Nucleus accumbens (tissue), 56 donors: ENCODE measurements at places on chromosomes 1 and 21.

GRCh38 chr1:5333291-5333690, 658.9 kb downstream of the NPHP4 start:
- DNase-seq, result no peak

GRCh38 chr21:36821032-36821299, 122.1 kb downstream of the SIM2 start:
- DNase-seq, result no peak

GRCh38 chr21:45333583-45334121, 46.0 kb upstream of the POFUT2 start:
- no peak for DNase-seq

- DNase-seq, result no peak
These were observed 24.5 kb downstream of the KIAA0319L start for GRCh38 chr1:35532497-35533223.

- no peak for DNase-seq
These were observed 56.1 kb downstream of the EYA3 start for GRCh38 chr1:28032281-28032680.

GRCh38 chr1:180288940-180289339, 58.9 kb downstream of the LHX4 start:
- no peak for DNase-seq

GRCh38 chr1:109248797-109249629, at the start of gene CELSR2:
Gene CELSR2 (plus strand): TSS chr1:109249539. CDS start chr1:109250080, 541 bp downstream.
- no peak for DNase-seq

DNA sequence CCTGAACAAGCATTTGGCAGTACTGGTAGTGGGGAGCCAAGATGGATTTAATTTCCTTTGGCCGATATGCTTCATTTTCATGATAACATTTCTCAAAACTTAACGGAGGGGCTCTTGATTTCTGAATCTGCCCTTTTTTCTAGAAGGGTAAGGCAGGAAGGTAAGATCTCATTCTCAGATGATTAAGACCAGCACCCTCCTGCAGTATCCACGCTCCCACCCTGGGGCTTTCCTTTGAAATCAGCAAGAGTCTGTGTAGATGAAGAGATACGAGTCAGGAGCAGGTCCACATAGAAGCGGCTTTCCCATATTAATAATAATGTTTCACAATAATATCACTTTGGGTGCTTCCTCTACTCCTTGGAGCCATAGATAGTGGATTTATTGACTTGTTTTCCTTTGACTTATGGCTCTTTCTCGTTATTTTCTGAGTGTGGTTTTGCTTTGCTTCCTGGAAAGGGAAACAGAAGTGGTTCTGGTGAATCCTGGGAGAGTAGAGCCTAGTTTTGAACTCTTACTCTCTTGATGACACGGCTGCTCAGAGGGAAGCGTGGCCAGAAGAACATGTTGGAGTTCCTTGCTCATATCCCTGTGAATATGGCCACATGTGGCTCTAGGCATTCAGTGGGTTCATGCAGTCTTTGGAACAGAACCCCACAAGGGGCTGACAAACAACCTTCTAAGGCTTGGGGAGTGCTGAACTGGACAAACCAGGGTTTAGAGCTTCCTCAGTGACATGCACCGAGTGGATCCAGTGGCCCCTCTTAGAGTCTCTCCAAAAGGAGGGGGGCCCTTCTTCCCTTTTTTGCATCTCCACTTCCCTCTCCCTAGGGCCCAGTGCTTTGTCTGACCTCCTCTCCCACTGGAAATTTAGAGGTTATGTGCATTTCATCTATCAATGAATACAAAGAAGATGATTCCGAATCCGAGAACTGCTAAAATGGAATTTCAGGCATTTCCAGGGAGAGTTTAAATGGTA, 195.7 kb downstream of the DYRK1A start:
- DNase-seq, result no peak

- DNase-seq, result no peak
These were observed 83.2 kb upstream of the PBX1 start for GRCh38 chr1:164475834-164476233.

DNA sequence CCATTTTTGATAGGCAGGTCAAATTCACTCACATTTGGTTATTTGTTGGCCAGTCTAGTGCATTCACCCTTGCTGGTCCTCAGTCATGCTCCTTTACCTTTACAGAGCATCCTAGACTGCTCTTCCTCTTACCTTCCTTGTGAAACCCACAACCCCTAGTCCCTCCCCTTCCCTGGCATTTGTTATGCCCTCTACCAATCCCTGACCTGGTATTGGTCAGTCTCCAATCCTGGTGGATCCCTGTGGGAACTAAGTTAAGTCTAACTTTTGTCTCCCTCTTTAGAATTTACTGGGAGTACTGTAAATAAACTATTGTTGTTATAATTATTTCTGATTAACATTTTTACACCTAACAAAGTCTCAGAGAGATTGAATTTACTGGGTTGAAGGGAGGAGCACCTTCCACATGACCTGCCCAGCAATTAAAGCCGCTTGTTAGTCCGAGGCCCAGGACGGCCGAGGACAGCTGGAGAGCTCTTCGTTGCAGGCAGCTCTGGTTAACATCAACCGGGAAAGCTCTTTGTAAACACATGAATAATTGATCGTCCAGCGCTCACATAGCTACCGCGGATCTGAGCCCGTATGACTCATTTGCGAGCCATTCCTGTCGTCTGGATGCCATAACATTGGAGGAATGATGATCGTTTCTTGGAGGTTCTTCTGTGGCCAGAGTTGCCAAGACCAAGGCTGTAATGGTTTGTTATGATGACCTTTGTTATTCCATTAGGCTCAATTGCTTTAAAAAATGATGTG, 31.9 kb downstream of the MTARC1 start:
- DNase-seq, result no peak

- no peak for DNase-seq
These were observed 33.1 kb upstream of the LBR start for GRCh38 chr1:225460737-225461532.

DNA sequence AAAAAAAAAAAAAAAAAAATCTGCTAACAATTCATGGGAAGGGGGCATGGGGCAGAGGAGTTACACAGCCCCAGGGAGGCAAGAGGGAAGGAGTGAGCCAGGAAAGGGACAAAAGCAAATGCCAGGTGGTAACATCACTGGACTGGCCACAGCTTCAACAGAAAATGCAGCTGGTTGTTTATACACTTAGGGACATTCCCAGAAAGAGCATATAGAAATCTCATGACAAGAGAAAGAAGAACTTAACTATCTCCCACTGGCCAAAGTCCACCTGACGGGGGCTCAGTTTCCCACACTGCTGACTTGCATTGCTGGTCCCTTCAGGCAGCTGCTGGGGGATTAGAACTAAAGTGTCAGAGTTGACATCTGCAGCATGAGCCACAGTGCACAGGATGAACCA, 14.8 kb downstream of the IL12RB2 start:
- DNase-seq, result no peak

GRCh38 chr1:2940178-2940577, 81.1 kb upstream of the ACTRT2 start:
- no peak for DNase-seq

DNA sequence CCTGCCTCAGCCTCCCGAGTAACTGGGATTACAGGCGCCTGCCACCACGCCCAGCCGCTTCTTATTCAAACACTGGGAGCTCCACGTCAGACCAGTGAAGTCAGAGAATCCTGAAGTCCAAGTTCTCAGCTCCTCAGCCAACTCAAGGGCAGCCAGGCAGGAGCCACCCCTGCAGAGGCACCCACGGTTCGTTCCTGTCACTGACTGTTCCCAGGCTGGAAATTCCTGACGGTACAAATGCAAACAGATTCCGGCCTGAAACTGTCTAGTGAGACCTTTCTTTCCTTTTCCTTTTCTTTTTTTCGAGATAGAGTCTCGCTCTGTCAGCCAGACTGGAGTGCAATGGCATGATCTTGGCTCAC, 11.7 kb downstream of the SLC35E2B start:
- no peak for DNase-seq

GRCh38 chr21:28016571-28016970, 976.1 kb downstream of the LTN1 start:
- DNase-seq, result no peak

GRCh38 chr1:153545067-153546055, at the start of gene S100A4:
Gene S100A4 (minus strand): TSS chr1:153545806. CDS start chr1:153544794, 1,012 bp downstream.
- DNase-seq, result peak; percentile 54

- DNase-seq, result no peak
These were observed 35.1 kb downstream of the GPA33 start for GRCh38 chr1:167054946-167055630.

DNA sequence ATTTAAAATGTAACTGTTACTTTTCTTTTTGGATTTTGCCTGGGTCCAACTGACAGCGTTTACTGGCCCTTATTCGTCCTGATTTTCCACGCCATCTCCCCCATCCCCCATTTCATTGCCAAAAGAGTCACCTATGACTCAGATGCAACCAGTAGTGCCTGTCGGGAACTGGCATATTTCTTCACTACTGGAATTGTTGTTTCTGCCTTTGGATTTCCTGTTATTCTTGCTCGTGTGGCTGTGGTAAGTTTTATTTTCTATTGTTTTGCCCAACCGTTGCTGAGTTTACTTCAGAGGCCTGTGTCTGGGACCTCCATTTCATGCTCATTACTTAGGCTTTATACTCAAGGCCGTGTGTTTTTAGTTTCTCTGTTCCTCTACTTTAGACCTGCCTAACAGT, 9.3 kb downstream of the LEPR start:
- DNase-seq, result no peak
